ENCODE measurements at places on chromosomes 7 and 10. TPM values are rescaled to one million over a fixed set of nuclear protein-coding genes. Genes with fewer than 3 reads are reported as not detected.

DNA sequence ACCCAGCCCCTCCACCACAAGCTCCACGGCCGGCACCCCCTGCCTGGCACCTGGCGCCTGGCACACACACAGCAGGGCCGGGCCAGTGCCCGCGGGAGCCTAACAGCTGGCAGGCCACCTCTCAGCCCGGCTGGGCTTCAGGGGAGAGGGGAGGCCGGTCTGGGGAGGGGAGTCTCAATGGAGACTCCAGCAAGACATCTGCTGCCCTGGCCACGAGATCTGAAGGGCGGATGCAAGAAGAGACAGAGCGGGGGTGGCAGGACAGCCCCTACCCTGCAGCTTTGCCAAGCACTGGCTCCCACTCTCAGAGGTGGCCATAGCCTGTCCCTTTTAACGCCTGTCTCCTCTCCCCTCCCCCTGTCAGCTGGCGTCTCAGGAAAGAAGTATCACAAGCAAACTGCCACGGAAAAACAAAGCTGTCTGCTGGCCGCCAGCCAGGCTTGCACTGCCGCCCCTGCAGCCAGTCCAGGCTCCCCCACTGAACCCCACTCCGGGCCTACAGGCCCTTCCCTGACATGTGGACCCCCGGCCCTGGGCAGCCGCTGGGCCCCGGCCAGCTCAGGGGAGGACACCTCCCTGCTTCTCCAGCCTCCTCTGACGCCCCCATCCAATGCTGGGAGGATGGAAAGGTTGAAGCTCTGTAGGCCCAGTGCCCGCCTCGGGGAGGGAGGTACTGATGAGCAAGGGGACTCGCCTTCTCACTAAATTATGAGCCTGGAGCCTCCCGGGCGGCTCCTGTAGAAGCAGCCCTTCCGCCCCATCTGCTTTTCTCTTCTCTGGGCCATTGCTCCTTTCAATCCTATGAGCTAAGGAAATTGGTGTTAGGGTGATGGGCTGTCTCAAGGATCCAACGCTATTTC lies 178.4 kb downstream of the ARHGAP12 start:
- peak; percentile 48 for DNase-seq

Gene COBL
- total RNA-seq = 0.27 TPM

- DNase-seq = peak; percentile 43
These were observed 197.6 kb downstream of the WDR37 start for GRCh38 chr10:1253523-1254353.

- no peak for DNase-seq
These were observed 6.7 kb downstream of the TWIST1 start for GRCh38 chr7:19110776-19111175.

- peak; percentile 75 for DNase-seq
These were observed 96.7 kb upstream of the EFCAB10 start for GRCh38 chr7:105677817-105678573.

- DNase-seq = no peak
These were observed 135.9 kb downstream of the GRID1 start for GRCh38 chr10:86230557-86231180.

DNA sequence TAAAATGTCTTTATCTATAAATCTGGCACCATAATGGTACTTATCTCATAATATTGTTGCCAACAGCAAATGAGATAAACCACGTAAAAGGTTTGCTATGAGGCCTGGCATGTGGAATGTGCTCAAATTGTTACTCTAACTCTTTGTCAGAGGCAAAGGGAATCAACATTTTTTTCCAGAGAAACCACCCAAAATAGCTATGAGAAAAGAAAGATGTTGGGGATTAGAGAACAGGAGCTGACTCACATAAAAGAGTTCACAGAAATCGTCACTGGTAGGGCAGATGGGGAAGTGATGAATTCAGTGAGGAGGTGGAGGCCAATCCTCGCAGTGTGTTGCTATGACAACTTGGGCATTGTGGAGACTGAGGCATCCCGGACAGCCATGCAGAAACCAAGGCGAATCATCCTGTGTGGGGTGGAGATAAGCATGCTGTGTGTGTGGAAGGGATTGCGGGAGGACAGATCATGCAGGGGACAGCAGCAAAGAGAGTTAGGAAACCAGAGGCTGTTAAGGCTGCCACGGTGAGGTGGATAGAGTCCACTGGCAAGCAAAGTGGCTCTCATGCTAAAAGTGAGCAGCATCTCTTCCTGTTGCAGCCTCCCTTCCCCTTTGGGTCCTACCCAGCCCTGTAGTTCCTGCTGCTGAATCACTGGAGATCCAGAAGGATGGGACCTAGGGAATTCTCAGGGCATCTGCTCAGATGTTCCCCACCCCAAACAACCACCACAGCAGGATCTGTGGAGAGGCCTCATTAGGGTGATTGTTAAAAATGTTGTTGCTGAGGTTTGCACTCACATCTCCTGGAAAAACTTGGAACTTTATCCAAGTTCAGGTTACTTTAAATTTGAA lies 103.9 kb downstream of the CUBN start:
- no peak for DNase-seq

Gene FEZF1
- not detected for total RNA-seq

GRCh38 chr7:107684287-107684686 lies 23.7 kb downstream of the SLC26A4 start:
- DNase-seq = no peak

DNA sequence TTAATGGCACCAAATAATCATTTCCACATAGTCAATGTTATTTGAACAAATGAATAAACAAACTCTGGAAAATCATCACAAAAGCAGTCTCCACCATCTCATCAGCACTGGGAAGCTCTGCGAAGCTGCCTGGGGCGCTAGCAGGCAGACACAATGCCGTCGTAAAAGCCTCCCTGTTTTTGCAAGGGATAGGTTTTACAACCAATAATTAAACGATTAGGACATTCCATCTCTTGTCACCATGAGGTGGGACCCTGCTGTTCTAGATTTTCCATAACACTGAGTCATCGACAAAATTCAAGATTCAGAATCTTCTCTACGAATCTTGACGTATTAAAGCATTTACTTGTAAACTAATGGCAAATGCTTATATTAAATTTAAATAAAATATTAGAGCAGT lies 172.8 kb upstream of the AKR1E2 start:
- no peak for DNase-seq

GRCh38 chr7:120738816-120739215 lies 119.1 kb downstream of the TSPAN12 start:
- no peak for DNase-seq

DNA sequence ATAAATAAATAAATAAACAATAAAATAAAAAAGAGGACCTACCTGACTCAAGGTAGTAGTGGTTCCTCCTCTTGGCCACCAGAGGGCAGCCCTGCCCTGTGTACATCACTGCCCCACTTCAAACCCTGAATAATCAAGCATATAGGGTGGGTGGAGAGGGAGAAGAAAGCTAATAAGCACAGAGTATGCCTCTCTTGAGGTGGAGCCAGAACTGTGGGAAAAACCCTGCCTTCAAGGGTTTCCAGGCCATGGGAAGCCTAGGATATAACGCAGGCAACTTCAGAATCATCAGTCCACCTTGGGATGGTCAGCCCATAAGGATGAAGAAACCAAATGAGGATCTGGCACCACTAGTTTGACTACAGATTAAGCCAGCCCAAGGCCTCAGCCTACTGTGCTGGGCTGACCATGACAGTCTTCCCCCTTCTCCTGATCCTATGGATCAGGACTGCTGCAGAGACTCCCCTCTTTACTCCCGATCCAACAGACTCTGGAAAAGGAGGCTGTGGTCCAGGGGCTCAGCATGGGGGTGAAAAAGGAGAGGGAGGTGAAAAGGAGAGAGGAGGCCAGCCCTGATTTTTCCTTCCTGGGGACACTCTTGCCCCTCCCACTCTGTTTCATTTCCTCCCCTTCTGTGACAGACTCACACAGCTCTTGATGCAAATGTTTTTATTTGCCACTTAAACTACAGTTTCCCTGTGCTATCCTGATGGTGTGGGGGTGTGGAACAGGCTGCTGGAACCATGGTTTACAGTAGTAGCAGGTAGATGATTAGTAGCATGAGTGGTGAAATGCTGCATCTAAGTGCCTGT lies 10.1 kb downstream of the AVPI1 start:
- DNase-seq = peak; percentile 57

Gene CYP2C9
- total RNA-seq = not detected

DNA sequence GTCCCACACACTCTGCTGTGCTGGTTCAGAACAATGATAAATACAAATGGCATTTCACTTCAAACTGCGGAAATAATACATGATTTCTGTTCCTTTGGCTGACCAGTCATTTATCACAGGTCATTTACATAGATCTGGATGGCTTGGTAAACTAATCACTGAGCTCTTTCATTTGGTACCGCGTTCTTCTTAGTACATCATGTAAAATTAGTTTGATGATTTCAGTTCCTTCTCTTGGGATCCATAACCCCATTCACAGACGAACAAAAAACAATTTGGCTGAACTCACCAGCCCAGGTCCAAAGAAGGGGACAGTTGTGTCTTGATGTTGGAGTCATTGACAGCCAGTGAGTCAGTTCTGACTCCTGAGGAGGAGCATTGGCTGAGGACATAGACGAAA lies 689.8 kb downstream of the INHBA start:
- DNase-seq = no peak
